Activated CD4-positive, alpha-beta T cell treated with anti-CD3 and anti-CD28 coated beads, Interleukin-2, amount 10 ng/mL, durations not matched to agents 24 days and 14 days (primary cell): ENCODE measurements at places on chromosomes 2 and 18. TPM values are rescaled to one million over a fixed set of nuclear protein-coding genes. Genes with fewer than 3 reads are reported as not detected.

DNA sequence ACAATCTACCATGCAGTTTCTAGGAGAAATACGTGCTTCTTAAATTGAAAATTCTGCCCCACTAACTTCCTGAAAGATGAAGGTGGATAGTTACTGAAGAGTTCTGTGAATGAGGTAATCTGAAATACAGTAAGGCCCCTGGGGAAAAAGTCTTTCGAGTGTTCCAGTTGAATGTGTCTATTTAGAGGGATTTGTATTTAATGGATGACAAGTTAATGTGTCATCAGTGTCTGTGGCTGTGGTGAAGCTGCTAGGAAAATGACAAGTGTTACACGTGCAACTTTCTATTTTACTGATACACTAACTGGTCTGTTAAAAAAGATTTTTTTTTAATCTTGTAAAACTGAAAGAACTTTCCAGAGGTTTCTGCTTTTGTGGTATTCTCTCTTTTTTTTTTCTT is 384.6 kb downstream of the STK39 start:
- H3K4me1 ChIP-seq: peaks cover 8% of the 10 kb centered on the region
- H3K27ac ChIP-seq: no peak overlapping the region
- no peak for DNase-seq
- no peak overlapping the region for H3K4me3 ChIP-seq

DNA sequence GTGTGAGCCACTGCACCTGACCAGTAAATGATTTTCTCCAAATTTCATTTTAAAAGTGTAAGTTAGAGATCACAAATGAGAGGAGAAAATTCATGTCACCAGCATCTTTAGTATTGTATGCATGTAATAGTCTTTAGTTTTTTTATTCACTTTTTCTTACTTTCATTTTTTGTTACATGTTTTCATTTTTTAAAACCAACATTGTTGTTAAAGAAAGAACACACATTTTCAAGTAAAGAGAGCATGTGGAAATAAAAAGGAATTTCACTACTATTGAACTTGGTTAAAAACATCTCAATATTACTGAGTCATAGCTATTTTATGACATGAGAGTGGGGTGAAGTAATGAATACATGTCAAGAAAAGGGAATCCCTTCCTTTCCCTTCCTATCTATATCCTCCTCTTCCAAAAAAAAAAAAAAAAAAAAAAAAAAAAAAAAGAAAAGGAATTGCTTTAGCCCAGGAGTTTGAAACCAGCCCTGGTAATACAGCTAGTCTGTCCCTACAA is 29.1 kb upstream of the PMAIP1 start:
- no peak for DNase-seq
- peaks cover 7% of the 10 kb centered on the region for H3K27me3 ChIP-seq
- H3K36me3 ChIP-seq: no peaks in the 10 kb centered on the region
- H3K27ac ChIP-seq: no peak overlapping the region

GRCh38 chr2:222448748-222449181 is 24.4 kb downstream of the SGPP2 start:
- no peak overlapping the region for H3K4me3 ChIP-seq
- peaks cover 2% of the 10 kb centered on the region for H3K36me3 ChIP-seq
- no peaks in the 10 kb centered on the region for H3K27me3 ChIP-seq
- no peak overlapping the region for H3K27ac ChIP-seq
- peaks cover 8% of the 10 kb centered on the region for H3K4me1 ChIP-seq

GRCh38 chr2:178111743-178112142 is 494 bp upstream of the RBM45 start:
- H3K4me1 ChIP-seq: peaks cover 27% of the 10 kb centered on the region
- H3K27ac ChIP-seq: peak overlapping the region; percentile 45
- H3K4me3 ChIP-seq: peak overlapping the region; percentile 87
- H3K36me3 ChIP-seq: peaks cover 5% of the 10 kb centered on the region

GRCh38 chr2:118986738-118987137 is 44.7 kb downstream of the MARCO start:
- no peaks in the 10 kb centered on the region for H3K4me1 ChIP-seq
- no peak overlapping the region for H3K27ac ChIP-seq
- peak; percentile 36 for DNase-seq
- no peaks in the 10 kb centered on the region for H3K27me3 ChIP-seq

GRCh38 chr2:64227603-64228125 is 83.4 kb upstream of the PELI1 start:
- H3K27ac ChIP-seq: peak overlapping the region; percentile 85
- H3K4me1 ChIP-seq: peaks cover 35% of the 10 kb centered on the region
- H3K36me3 ChIP-seq: peaks cover 2% of the 10 kb centered on the region
- no peak for DNase-seq
- H3K4me3 ChIP-seq: peak overlapping the region; percentile 88
- peaks cover 6% of the 10 kb centered on the region for H3K27me3 ChIP-seq

The UGT1A6 gene
- not detected in 2 replicates for total RNA-seq

The CXCR2 gene
- 0.07 and 0.19 TPM in 2 replicates for total RNA-seq

The LCT gene
- 0.31 and 0.51 TPM in 2 replicates for total RNA-seq

DNA sequence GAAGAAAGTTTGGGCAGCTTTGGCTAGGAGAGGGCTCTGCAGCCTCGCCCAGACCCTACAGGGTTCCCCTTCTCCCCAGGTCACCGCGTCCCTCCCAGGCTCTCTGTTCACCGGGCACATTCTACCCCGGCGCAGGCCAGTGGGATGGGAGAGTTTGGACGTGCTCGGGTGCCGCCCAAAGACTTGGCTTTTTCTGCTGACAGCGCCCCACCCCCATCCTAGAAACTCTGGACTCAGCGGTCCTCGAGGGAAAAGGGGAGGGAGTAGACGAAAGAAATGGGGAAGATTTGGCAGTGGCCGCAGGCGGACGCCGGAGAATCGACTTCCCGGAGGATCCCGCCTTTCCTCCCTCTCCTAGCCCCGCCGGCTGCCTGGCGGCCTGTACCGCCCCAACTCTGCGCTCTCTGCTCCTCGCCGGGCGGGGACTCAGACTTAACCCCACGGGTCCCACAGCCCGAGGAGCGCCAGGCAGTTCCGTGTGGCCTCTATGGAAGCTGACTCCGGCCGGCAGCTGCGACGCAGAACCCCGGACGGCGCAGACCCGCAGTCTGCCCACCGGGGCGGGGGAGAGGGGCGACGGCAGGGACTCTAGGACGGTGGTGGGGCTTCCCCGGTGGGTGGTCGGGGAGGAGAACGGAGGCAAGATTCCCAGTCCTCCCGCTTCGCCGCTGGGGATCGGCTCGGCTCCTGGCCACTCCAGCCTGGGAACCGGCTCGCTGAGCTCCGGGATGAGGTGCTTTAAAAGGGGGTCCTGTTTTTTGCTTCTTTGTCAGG is 863 bp upstream of the SIX2 start:
- no peak overlapping the region for H3K27ac ChIP-seq
- peaks cover 79% of the 10 kb centered on the region for H3K27me3 ChIP-seq
- DNase-seq: no peak
- H3K4me1 ChIP-seq: peaks cover 11% of the 10 kb centered on the region

DNA sequence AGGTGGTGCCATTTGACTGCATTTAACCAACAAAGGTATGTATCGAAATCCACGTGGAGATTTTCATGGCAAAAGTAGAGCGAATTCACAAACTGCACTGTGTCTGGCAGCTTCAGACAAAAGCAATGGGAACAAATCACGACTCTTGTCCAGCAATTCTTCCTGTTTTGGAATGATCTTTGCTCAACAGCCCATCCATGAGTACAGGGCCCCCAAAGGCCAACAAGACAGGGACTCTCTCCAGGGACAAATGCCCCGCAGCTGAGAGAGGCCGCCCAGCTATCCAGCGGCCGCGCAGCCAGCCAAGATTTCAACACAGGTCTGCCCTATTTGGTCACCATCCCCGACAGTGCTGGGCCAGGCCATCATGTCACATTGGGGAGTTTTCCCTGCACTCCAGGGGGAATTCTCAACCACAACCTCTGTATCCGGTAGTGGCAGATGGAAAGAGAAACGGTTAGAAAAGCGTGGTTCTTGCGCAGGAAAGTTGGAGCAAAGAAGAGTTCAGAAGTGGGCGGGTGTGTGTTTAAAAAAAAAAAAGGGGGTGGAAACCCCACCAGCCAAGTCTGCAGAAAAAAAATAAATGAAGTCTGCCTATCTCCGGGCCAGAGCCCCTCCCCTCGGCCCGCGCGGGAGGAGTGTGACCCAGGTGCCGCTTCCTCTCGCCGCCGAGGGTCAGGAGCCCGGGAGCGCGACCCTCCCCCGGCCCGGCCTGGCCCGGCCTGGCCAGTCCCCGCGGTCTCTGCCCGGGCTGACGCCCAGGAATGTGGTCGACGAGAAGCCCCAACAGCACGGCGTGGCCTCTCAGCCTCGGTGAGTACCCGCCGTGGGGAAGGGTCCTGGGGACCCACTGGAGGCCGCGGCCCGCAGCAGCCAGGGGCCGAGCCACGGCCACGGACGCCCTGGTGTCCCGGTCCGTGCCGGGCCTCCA is at the start of gene GYPC:
Gene GYPC (plus strand): TSS at position 659 of the 931 bp plus-strand sequence. CDS start 106 bp downstream, at position 765.
- peaks cover 27% of the 10 kb centered on the region for H3K36me3 ChIP-seq
- peaks cover 37% of the 10 kb centered on the region for H3K4me1 ChIP-seq
- no peaks in the 10 kb centered on the region for H3K27me3 ChIP-seq
- peak within 1 kb of the TSS; percentile 98 for H3K27ac ChIP-seq
- peak; percentile 89 for DNase-seq
- H3K4me3 ChIP-seq: peak within 1 kb of the TSS; percentile 92

GRCh38 chr2:217927601-217928323 is 75.0 kb downstream of the TNS1 start:
- peaks cover 8% of the 10 kb centered on the region for H3K4me1 ChIP-seq
- H3K27ac ChIP-seq: no peak overlapping the region
- no peak overlapping the region for H3K4me3 ChIP-seq
- H3K36me3 ChIP-seq: no peaks in the 10 kb centered on the region
- H3K27me3 ChIP-seq: peaks cover 2% of the 10 kb centered on the region
- no peak for DNase-seq

DNA sequence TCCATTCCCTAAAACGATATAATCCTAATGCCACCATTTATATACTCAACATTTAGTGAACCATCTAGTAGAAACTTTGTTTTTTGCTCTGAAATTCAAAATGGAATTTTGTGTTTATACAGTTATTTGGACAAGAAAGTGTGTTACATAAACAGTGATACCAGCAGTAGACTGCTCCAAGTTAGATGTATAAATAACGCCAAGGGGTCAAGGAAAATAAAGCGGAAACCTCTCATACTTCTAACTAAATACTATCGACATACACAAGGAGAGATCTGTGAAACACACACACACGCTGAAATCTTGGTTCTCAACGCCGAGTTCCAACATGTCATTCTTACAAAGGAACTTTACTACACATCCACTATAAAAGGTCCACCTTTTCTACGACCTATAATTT is 1.2 kb downstream of the TXNL1 start:
- peak overlapping the region; percentile 98 for H3K4me3 ChIP-seq
- peak overlapping the region; percentile 96 for H3K27ac ChIP-seq
- H3K36me3 ChIP-seq: peaks cover 37% of the 10 kb centered on the region
- peaks cover 40% of the 10 kb centered on the region for H3K4me1 ChIP-seq

DNA sequence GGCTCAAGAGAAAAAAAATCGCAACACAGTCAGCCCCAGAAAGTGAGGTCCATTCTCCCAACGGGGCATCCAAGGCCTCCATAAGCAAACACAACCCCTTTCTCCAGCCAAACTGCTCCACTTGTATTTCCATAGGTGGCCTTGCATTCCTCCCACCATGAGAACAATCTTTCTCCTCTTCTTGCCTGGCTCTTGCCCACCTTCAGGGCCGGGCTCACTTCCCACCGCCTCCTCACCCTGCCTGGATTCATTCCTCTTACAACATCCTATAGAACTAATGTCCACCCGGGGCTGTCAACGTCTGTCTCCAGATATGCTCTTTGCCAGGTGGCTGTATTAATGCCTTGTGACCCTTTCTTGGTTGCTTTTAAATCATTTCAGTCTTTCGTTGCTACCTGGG is 124.5 kb downstream of the SMAD7 start:
- peaks cover 18% of the 10 kb centered on the region for H3K4me1 ChIP-seq
- no peak overlapping the region for H3K4me3 ChIP-seq
- no peak for DNase-seq

DNA sequence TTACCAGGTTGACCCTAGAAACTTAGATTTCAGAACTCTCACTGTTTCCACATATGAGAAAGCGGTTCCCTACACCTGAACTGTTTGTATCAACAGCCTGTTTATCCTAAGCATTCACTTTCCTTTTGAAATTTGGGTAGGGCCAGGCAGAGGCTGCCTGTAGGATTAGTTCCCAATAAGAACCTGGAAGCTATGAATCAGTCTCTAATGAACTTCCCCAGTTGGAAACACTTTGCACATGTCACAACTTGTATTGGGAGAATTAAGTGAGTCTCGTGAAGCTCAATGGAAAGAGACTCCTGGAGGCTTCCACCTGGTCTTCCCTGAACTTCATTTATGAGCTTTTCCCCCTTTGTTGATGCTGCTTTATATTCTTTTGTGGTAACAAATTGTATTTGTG is 486.6 kb upstream of the HS6ST1 start:
- no peaks in the 10 kb centered on the region for H3K27me3 ChIP-seq
- no peaks in the 10 kb centered on the region for H3K4me1 ChIP-seq
- H3K36me3 ChIP-seq: no peaks in the 10 kb centered on the region
- no peak for DNase-seq
- H3K4me3 ChIP-seq: no peak overlapping the region

GRCh38 chr2:27890924-27891672 is 569 bp downstream of the BABAM2 start:
- H3K27ac ChIP-seq: peak overlapping the region; percentile 100
- H3K4me1 ChIP-seq: peaks cover 57% of the 10 kb centered on the region
- H3K27me3 ChIP-seq: peaks cover 2% of the 10 kb centered on the region
- H3K4me3 ChIP-seq: peak overlapping the region; percentile 100

- H3K27me3 ChIP-seq: peaks cover 12% of the 10 kb centered on the region
- no peaks in the 10 kb centered on the region for H3K36me3 ChIP-seq
- peaks cover 17% of the 10 kb centered on the region for H3K4me1 ChIP-seq
- DNase-seq: peak; percentile 89
- peak overlapping the region; percentile 93 for H3K27ac ChIP-seq
- H3K4me3 ChIP-seq: peak overlapping the region; percentile 71
Measured at GRCh38 chr2:237603718-237604362, 13.3 kb upstream of the RAB17 start.

GRCh38 chr2:3512086-3512485 is 7.2 kb downstream of the ADI1 start:
- H3K27me3 ChIP-seq: no peaks in the 10 kb centered on the region
- H3K4me3 ChIP-seq: no peak overlapping the region
- peaks cover 69% of the 10 kb centered on the region for H3K36me3 ChIP-seq
- H3K4me1 ChIP-seq: peaks cover 9% of the 10 kb centered on the region
- H3K27ac ChIP-seq: no peak overlapping the region

The ASTL gene
- 2.4 and 3.4 TPM in 2 replicates for total RNA-seq

The GCG gene
- not detected in 2 replicates for total RNA-seq

The LYG2 gene
- total RNA-seq: not detected in 2 replicates

- no peak overlapping the region for H3K4me3 ChIP-seq
- peaks cover 8% of the 10 kb centered on the region for H3K4me1 ChIP-seq
- H3K27ac ChIP-seq: no peak overlapping the region
- H3K27me3 ChIP-seq: no peaks in the 10 kb centered on the region
Measured at GRCh38 chr18:74115046-74115445, 32.6 kb downstream of the FBXO15 start.

The POTEF gene
- total RNA-seq: not detected in 2 replicates

The MARCO gene
- not detected in 2 replicates for total RNA-seq

DNA sequence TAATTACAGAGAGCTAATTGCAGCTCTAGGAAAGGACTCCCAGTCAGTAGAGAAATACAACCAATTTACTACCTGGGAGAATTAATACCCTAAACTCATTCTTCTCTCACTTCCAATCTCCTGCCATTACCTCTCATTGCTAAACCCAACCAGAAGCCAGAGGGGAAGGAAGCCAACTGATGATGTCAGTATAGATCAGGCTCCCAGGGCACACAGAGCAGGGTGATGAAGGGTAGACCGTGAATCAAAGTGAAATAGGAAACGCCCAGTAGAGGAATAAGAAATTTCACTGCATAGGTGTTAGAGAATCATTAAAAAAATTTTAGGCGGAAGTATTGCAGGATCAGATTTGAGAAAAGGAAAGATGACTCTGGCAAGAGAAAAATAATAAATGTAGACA is 456.8 kb upstream of the NXPH2 start:
- DNase-seq: no peak
- H3K27me3 ChIP-seq: no peaks in the 10 kb centered on the region
- H3K4me1 ChIP-seq: no peaks in the 10 kb centered on the region
- no peak overlapping the region for H3K27ac ChIP-seq

The ASB3 gene
- total RNA-seq: 19.6 and 24.0 TPM in 2 replicates
